Lower leg skin (tissue), 4 donors: ENCODE measurements at places on chromosomes 3 and 15.

DNA sequence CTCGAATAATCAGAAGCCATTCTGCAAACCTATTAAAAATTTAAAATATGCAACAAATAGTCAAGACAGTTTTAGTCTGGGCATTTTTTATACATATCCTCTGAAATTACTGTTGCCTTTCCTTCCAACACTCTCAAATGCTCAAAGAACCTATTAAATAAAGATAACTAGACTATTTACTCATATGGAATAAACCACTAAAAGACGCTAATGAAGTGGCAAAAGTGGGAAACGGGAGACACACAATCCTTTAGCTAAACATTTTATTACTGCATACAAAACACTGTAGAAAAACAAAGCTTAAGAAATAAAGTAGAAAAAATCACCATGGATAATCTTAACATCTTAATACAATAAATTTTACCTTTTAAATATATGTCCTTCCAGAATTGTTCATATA lies 75.4 kb downstream of the HERC1 start:
- DNase-seq, result no peak

DNA sequence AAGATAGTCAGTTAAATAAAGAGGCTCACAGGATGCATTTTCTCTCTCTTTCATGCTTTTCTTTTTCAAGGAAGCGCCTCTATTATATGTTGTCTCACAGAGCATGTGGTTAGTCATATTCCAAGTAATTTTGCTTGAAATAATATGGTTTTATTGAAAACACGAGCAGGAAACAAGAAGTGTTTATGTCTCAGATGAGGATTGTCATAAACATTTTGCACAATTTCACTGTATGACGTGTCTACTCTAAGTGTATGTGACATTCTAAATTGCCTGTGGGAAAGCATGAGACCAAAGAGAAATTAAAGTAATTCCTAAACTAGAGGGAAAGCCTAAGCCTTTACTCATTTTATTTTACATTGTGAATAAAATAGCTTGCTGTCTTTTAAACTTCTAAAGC lies 818.6 kb downstream of the EPHA3 start:
- DNase-seq, result no peak

DNA sequence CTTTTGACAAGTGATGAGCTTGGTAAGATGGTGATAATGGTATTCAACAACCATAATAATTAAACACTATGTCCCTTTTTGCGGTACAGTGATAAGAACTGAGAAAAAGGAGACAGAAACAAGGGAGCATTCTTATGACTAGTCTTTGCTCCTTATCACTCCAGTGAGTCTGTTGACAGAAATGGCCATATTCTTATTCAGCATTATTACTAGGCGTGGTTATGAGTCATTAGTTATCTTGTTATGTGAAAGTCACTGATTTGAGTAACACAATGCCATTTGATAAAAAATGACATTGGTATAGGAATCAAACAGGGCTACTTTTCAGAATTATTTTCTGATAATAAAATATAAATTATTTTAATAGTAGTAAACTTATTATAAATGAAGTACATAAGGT lies 193.5 kb downstream of the C3orf38 start:
- no peak for DNase-seq

- DNase-seq, result no peak
Measured at GRCh38 chr3:52281981-52282801, 3.7 kb upstream of the WDR82 start.

- no peak for DNase-seq
Measured at GRCh38 chr15:71143373-71144310, 28.4 kb downstream of the THSD4 start.
